ENCODE measurements at places on chromosomes 4 and X.

DNA sequence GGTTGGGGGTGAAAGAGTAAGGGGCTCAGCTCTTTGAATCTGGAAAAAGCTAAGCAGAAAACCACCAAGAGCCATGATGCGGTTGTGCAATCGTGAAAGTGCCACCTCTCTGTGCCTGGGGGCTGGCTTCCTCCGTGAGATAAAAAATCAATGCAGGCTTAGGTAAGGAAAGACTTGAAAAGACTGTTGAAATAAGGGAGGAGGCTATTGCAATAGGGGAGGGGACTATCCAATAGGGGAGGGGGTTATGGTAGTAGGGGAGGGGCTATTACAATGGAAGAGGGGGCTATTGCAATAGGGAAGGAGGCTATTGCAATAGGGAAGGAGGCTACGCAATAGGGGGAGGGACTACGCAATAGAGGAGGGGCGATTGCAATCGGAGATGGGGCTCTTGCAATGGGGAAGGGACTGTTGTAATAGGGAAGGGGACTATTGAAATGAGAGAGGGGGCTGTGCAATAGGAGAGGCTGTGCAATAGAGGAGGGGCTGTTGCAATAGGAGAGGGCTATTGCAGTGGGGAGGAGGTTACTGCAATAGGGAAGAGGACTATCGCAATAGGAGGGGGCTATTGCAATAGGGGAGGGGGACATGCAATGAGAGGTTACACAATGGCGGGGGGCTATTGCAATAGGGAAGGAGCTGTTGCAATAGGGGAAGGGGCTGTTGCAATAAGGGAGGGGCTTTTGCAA is 162.3 kb upstream of the PSAPL1 start:
- DNase-seq, result no peak

- no peak for DNase-seq
Observed at GRCh38 chr4:23266401-23266800, 573.7 kb downstream of the GBA3 start.

DNA sequence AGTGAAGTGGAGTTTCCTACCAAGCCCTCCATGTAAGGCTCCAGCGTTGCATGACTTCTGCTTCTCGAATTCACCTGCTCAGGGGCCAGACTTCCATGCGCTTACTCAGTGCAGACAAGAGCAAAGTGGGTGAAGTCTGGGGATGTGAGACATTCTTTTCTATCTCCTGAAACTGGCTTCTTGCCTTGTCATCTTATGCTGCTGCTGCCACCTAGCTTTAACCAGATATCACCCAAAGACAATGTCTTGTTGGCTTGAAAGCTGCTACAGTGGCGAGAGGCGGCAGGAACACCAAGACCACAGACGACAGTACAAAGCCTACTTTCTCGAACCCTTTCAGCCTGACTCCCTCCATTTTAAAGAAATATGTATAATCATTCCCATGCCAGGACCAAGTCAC is 103.6 kb upstream of the ADGRG2 start:
- DNase-seq, result no peak

- DNase-seq, result no peak
Observed at GRCh38 chrX:9569876-9570301, 105.0 kb downstream of the TBL1X start.

- DNase-seq, result no peak
Observed at GRCh38 chrX:13081395-13082205, 37.2 kb upstream of the FAM9C start.

- no peak for DNase-seq
Observed at GRCh38 chrX:48665991-48666390, 17.6 kb upstream of the WAS start.

DNA sequence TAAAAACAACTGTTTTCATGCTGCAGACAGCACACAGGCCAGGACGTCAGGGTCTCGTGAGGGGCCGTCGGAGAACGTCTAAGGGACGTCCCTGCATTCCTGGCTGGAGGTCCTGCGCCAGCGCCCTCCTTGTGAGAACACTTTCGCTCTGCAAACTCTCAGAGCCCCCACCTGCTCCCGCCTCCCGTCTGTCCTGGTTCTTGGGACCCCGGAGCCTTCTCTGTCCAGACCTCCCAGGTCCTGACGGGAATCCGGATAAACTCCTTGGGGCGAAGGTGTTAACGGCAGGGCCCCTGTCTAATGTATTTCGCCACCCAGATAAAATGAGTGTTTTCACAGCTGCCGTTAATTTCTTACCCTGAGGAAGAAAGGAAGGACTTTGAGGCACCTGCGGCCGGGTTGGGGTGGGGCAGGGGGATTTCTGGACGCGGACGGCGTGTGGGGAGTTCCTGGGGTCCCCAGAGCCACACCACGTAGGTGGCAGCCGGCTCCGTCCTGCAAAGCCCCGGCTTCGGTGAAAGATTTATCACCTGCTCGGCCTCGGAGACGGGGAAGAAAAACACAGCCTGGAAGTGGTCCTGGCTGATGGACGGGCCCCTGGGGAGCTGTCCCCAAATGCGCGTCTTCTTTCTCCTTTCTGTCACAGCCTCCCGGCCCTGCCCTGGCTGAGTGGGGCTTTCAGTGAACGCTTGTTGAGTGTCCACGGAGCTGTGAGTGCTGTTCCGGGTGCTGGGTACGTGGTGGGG is 35.1 kb upstream of the PPP2R3B start:
- no peak for DNase-seq

Measured in hematopoietic multipotent progenitor cell treated with erythropoietin and hydrocortisone succinate and interleukin-3 and kit ligand, for 15 days (in vitro differentiated cells).